Esophagus squamous epithelium (tissue), 5 donors: ENCODE measurements at places on chromosomes 5 and 9.

- no peak for DNase-seq
- H3K27me3 ChIP-seq = no peaks in the 10 kb centered on the region
- no peak overlapping the region for H3K4me3 ChIP-seq
Measured at GRCh38 chr9:68872026-68872501, 141.8 kb downstream of the PRKACG start.

DNA sequence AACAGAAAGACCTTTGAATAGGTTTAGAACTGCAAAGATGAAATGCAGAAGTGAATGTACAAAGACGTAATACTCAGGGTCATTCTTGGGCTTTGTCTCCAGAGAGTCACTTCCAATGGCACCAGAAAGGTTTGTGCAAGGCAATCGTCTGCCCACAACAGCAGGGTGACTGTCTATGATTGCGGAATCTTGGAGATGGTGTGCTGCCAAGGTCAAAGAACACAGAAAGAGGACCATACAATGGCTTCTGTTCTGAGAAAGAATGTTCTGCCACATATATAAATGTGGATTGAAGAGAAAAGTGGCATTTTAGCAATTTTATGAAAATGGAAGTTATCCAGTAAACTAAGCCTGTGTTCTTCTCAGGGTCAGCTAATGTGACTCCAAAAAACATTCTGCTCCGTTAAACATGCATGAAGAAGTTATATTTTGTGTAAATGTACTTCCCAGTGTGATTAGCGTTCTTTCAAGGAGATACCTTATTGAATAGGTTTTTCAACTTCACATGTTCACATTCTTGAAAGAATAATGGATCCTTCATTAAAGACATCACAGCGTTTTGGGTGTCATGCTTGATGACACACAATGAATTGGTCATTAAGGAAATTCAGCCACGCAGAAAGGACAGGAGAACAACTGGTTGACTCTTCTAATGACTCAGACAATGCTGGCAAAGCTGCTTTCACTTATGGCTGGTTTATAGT lies 73.4 kb upstream of the CDH6 start:
- no peaks in the 10 kb centered on the region for H3K27me3 ChIP-seq
- no peak for DNase-seq
- H3K4me3 ChIP-seq = no peak overlapping the region
- H3K4me1 ChIP-seq = peaks cover 5% of the 10 kb centered on the region
- H3K27ac ChIP-seq = no peak overlapping the region

DNA sequence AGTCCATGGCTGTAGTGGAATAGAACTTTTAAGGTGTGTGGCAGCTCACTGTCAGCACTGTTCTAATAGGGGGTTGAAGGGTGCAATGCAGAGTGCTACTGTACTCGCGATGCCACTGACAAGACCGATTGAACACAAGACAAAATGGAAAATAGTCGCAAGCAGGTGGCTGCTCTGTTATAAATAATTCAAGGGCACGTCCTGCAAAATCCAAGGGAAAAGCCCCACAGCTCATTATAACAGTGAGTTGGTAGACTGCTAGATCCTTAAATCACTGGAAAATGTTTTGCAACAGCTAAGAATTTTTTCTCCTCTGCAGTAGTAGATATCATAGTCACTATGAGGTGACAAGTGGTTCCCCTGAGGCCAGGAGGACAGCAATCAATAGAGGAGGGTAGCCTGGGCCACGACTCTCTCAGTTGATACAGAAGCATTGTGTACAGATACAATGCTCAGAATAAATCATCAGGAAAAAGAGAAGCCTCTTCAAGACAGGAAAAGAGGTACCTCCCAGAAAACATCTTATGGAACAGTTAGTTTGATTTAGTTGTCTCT lies 926.3 kb downstream of the TLE4 start:
- H3K27ac ChIP-seq = no peak overlapping the region
- no peaks in the 10 kb centered on the region for H3K4me1 ChIP-seq
- H3K4me3 ChIP-seq = no peak overlapping the region
- H3K27me3 ChIP-seq = no peaks in the 10 kb centered on the region
- DNase-seq = no peak

DNA sequence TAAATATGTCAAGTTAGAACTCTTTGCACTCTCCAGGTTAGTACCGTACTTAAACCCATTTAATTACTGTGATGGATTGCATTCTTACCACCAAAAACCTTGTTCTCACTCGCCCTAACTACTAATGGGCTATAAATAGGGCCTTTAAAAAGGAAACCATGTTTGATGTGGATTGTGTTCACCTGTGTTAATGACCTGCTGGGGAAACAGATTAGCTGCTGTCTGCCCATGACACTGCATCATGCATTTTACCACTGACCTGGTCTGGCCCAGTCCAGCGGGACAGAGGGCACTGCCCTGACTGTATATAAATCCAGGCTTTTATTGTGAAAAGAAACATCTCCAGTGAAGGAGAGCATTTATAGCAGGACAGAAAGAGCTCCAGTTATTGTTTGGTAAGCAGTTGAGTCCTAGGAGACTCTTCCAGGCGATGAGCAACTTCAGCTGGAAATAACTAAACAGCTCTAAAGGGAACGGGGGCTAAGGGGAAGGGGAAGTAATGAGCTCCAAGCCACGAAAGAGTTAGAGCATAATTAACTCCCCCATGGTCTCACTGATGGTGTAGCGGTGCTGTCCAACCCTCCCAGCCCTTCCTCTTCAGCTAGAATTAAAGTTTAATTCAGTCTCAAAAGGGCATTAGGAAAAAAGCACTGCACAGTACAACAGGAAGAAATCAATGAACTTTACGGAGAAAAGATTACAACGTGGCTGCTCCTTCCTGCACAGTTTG lies 303.1 kb downstream of the ENC1 start:
- no peak for DNase-seq
- no peak overlapping the region for H3K4me3 ChIP-seq
- H3K4me1 ChIP-seq = no peaks in the 10 kb centered on the region
- H3K27me3 ChIP-seq = no peaks in the 10 kb centered on the region

- H3K4me3 ChIP-seq = no peak overlapping the region
- no peaks in the 10 kb centered on the region for H3K27me3 ChIP-seq
- DNase-seq = no peak
- peaks cover 40% of the 10 kb centered on the region for H3K4me1 ChIP-seq
- H3K36me3 ChIP-seq = no peaks in the 10 kb centered on the region
Measured at GRCh38 chr9:114806526-114806900, 674 bp upstream of the TNFSF15 start.

- no peak for DNase-seq
- no peak overlapping the region for H3K4me3 ChIP-seq
- no peak overlapping the region for H3K27ac ChIP-seq
- no peaks in the 10 kb centered on the region for H3K4me1 ChIP-seq
- no peaks in the 10 kb centered on the region for H3K36me3 ChIP-seq
Measured at GRCh38 chr9:125906893-125907292, 159.7 kb downstream of the PBX3 start.

DNA sequence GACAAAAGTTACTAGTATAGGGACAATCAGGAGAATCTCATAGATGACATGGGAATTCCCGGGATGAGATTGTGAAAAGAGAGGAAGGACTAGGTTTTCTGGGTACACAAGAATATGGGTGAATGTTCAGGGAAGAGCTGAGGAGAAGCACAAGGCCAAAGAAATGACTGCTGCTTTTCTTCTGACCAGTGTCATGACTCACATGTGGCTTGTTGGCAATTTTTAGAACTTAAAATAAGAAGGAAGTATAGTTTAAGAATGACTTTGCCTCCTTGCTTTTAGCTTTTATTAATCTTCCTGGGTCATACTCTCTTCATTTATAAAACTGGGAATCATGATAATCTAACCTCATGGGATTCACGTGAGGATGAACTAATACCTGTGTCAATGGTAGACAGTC lies 652.4 kb upstream of the MEF2C start:
- no peaks in the 10 kb centered on the region for H3K27me3 ChIP-seq
- DNase-seq = no peak
- no peaks in the 10 kb centered on the region for H3K4me1 ChIP-seq
- H3K4me3 ChIP-seq = no peak overlapping the region
- no peak overlapping the region for H3K27ac ChIP-seq

- no peak overlapping the region for H3K4me3 ChIP-seq
- H3K27me3 ChIP-seq = no peaks in the 10 kb centered on the region
- H3K27ac ChIP-seq = no peak overlapping the region
Measured at GRCh38 chr5:113800686-113801085, 287.2 kb downstream of the YTHDC2 start.

GRCh38 chr5:181187500-181188213 lies 17.3 kb downstream of the TRIM7 start:
- no peak for DNase-seq
- peak overlapping the region; percentile 84 for H3K4me3 ChIP-seq
- peaks cover 10% of the 10 kb centered on the region for H3K4me1 ChIP-seq

DNA sequence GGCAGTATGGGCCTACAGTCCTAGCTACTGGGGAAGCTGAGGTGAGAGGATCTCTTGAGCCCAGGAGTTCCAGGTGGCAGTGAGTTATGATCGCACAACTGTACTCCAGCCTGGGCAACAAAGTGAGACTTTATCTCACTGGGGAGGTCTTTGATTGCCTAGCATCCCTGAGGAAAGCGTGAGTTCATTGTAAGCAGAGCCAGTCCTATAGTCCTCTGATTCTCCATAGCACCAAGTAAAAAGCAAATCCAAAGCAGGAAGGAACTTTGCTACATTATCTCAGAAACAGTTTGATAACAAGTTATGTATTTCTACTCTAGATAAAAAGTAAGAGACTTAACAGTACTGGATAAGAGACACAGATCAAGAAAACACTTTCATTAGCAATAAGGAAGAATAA lies 37.6 kb downstream of the ANKRD31 start:
- no peaks in the 10 kb centered on the region for H3K4me1 ChIP-seq
- no peak for DNase-seq
- no peak overlapping the region for H3K4me3 ChIP-seq
- no peak overlapping the region for H3K27ac ChIP-seq
- H3K36me3 ChIP-seq = no peaks in the 10 kb centered on the region
